ENCODE measurements at places on chromosomes 12 and 14.

GRCh38 chr14:68111097-68111852 lies 291.7 kb downstream of the RAD51B start:
- no peak for DNase-seq

GRCh38 chr12:71108355-71108754 lies 49.4 kb downstream of the TSPAN8 start:
- no peak for DNase-seq

DNA sequence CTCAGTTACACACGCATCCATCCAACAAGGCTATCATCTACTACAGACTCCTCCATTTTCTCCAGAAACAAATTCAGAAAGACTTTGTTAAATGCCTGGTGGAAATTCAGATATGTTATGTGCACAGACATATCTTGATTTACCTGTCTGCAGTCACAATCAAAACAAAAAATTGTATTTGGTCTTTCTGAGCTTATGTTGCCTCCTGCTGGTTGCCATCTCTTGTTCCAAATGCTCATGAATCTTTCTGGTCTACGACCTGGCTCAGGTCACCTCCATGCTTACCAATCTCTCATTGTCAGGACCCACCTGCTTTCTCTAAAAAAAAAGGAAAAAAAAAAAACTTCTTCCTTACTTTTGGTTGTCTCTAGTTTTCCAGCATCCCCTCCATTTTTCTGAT lies 169.2 kb upstream of the PLXNC1 start:
- no peak for DNase-seq

DNA sequence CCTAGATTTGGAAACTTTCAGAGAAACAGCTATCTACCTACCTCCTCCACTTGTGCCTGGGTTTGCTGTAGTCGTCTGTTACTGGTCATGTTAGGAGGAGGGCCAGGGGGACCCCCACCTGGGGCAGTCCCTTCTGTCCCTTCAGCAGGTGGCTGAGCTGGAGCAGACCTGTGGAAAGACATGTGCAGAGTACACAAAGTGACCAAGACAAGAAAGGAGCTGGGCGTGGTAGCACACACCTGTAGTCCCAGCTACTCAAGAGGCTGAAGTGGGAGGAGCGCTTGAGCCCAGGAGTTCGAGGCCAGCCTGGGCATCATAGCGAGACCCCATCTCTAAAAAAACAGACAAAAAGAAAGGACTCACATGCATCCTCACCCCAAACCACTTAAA lies 4.3 kb downstream of the VAMP1 start:
- DNase-seq, result no peak

- no peak for DNase-seq
Observed at GRCh38 chr14:103767336-103767894, 51.8 kb downstream of the ZFYVE21 start.

DNA sequence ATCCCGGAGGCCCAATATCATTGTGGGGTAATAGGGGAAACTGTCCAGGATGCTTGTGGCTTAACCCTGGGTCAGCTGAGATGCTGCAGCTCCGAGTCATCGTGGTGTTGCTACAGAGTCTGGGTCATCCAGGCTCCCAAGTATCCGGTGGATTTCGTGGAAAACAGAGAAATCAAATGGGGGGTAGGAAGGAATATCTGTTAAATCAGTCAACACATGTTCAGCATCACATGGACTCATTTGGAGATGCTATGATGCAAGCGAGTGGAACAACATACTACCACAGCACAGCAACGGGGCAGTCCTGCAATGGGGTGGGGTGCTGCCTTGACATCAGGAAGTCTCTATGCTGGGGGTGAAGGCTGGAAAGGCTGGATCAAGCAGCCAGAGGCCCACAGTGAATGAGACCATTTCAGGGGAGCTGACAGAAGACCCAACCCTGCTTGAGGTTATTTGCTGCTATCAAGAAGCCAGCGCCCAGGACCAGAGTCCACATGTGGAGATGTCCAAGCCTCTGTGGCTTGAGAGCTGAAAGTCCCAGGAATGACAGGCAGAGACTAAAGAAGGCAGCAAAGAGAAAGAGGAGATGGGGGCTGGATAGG lies 22.9 kb downstream of the VDR start:
- no peak for DNase-seq

GRCh38 chr14:73014105-73014504 lies 12.8 kb downstream of the ZFYVE1 start:
- DNase-seq, result no peak

DNA sequence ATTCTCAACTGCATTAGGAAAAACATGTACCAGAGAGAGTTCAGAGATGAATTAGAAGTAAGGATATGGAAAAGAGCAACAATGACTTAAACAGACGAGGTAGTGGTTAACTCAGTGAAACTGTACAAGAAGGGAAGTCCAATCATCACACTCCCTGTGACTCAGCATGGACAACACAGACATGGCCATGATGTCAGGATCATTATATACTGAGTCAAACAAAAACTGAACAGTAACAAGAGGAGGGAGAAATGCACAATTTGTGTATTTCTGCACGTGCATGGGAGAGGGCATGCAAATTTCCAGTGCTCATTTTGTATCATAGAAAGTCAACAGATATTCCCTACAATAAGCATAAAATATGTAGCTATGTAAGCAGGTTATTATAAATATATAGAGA lies 1037.8 kb downstream of the BCL11B start:
- DNase-seq, result no peak

GRCh38 chr12:73361864-73362230 lies 1089.7 kb downstream of the TRHDE start:
- no peak for DNase-seq

- DNase-seq, result no peak
Observed at GRCh38 chr12:90449611-90450010, 505.4 kb downstream of the CCER1 start.

GRCh38 chr12:66584673-66585072 lies 94.2 kb downstream of the GRIP1 start:
- no peak for DNase-seq

GRCh38 chr12:91778938-91779400 lies 366.7 kb downstream of the BTG1 start:
- peak; percentile 2 for DNase-seq

DNA sequence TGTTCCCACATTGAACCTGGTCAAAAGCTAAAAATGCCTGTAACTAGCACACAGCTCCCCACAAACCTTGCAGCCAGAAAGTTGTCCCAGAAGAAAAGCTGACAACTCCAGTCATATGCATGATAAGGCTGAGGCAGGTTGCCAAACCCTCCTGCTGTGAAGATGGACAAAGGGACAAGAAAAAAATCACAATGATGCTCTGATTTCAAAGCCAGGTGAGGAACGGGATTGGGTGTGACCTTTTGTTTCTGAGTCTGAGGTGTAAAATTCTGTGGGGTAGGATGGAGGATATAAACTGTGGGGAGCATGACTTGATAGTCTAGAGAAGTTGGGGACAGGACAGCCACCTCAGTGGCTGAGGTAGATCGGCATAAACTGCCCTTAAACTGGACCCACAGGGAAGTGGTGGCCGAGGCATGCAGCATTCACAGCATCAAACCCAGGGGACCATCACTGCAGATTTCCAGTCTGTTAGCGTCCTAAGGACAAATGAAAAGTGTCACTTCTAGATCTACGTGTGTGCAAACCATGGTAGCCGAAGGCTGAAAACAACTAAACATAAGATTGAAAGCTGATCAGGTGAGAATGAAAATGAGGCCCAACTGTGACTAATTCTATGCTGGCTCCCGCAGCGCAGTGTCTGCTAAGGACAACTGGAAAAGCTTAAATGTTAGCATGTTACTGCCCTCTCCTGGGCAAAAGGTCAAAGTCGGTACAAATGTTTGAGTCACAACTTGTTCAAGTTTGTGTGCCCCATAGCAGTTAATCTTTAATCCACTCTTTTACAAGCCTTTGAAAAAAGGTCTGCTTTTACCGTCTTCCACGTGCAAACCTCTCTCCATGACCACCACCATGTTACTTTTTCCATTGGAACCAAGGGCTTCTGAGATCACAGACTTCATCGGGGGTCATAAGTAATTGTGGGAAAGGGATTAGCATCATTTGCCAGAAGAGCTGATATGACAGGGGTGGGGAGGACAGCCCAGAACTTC lies 39.8 kb downstream of the GRIN2B start:
- no peak for DNase-seq

DNA sequence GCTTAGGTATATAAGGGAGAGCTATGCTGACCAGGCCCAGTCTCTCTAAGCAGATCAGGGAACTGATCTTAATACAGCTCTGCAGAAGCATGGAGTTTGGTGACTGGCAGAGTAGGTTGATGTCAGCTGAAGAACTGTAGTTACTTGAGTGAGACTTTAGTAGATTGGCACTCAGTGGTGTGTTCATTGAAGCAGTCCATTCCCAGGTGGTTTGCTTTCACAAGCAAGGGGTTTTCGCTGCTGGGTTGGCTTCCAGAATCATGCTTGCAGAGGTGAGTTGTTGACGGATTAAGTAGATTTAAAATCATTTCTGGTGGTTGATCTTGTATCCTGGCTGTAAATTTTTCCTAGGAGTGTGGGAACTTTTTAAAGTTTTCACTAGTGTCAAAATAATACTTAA lies 6.5 kb upstream of the DHRS7 start:
- DNase-seq, result no peak

GRCh38 chr12:15013634-15014179 lies 40.9 kb downstream of the PDE6H start:
- no peak for DNase-seq

GRCh38 chr12:14554281-14555007 lies 13.2 kb downstream of the PLBD1 start:
- no peak for DNase-seq

- DNase-seq, result no peak
Observed at GRCh38 chr12:131380965-131381705, 329.8 kb upstream of the SFSWAP start.

DNA sequence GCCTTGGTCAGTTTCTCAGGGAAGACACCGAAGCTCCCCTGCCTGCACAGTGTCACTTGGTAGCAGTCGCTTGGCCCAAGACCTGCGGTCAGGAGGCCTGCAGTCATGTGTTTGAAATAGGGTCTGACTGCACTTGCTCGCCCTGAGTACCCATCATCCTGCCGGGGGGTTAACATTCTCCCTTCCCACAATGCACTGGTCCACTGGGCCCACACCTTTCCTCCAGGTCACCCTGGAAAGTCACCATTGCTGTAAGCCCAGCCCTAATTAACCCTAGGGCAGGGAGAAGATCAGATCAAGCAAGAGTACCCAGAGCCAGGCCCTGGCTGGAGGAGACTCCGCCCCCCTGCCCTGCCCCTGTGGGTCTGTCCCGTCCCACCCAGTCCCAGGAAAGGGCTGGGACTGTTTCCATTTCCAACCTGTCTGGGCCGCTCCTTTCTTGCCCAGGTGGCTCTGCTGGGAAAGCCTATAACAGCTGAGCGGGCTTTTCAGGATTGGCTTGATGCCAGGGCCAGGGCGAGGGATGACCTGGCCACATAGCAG lies 87.1 kb downstream of the ZFP36L1 start:
- no peak for DNase-seq
